ENCODE measurements at places on chromosomes 4 and X.

- DNase-seq, result no peak
These were observed 411.5 kb upstream of the FTHL17 start for GRCh38 chrX:31483336-31483735.

DNA sequence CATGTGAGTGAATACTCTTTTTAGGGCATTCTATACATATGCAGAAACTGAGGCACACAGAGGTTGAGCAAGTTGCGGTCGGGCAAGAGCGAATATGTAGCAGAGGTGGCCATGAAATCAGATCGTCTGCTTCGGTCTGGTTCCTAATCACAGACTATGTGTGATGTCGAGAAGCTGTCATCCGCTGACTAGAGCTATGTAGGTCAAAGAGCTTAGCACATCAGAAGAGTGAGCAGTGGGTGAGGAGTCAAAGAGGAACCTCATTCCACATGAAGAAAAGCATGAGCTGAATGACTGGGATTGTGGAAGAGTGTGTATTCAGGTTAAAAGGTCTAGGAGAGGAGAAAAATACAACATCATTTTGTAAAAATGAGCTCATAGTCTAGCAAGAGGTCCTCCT lies 19.0 kb downstream of the GAB3 start:
- no peak for DNase-seq

- DNase-seq, result no peak
These were observed 212.0 kb upstream of the KLF3 start for GRCh38 chr4:38452009-38452408.

DNA sequence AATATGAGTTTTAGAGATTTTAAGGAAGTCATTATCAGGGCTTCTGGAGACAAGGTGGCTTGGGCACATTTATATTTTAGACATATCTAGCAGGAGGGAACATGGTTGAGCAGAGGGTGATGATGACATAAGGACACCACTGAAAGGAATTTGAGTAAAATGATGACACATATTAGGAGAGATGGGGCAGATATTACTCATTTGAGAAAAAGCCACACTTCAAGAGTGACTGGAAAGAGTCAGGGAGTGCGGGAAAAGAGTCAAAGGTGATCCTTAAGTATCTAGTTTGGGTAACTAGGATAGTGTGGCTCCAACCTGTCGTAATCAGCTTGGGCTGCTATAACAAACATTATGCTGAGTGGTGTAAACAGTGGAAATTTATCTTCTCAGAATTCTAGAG lies 377.7 kb downstream of the PACRGL start:
- DNase-seq, result no peak
